ENCODE measurements at places on chromosomes 2 and 18. TPM values are rescaled to one million over a fixed set of nuclear protein-coding genes. Genes with fewer than 3 reads are reported as not detected.

DNA sequence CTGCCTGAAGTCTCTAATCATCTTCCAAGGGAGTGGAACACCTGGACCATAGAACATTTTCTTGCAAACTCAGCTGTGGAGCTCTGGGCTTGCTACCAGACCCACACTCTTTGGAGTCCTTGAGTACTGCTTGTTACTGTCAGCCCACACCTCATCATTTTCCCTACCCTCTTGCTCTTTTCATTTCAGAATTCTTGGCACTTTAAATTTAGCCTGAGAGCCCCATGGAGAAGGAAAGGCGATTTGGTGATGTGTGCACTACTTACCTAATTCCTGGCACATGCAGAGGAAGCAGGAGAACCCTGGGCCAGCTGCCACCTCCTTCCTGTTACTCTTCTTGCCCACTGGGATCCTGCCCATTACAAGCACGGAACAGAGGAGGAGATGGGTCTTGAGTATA is 31.7 kb downstream of the TMEM178A start:
- DNase-seq = no peak

- DNase-seq = no peak
These were observed 92.7 kb upstream of the CNGA3 start for GRCh38 chr2:98253461-98254070.

GRCh38 chr2:200054681-200055468 is 99.5 kb downstream of the MAIP1 start:
- no peak for DNase-seq

The COL3A1 gene
- 1,341 TPM for polyA plus RNA-seq

DNA sequence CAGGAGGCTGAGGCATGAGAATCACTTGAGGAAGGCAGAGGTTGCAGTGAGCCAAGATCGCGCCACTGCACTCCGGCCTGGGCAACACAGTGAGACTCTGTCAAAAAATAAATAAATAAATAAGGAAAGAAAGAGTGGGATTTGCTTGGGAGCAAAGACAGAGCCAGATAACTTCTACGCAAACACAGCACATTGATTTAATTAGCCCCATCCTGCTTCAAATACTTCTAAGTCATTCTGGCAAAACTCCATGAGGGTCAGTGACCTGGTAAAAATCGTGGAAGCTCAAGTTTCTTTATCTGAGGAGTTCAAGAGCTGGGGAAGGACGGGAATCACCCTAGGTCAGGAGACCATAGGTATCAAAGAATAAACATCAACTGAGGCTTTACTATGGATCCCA is 70.6 kb upstream of the TCF7L1 start:
- DNase-seq = no peak

DNA sequence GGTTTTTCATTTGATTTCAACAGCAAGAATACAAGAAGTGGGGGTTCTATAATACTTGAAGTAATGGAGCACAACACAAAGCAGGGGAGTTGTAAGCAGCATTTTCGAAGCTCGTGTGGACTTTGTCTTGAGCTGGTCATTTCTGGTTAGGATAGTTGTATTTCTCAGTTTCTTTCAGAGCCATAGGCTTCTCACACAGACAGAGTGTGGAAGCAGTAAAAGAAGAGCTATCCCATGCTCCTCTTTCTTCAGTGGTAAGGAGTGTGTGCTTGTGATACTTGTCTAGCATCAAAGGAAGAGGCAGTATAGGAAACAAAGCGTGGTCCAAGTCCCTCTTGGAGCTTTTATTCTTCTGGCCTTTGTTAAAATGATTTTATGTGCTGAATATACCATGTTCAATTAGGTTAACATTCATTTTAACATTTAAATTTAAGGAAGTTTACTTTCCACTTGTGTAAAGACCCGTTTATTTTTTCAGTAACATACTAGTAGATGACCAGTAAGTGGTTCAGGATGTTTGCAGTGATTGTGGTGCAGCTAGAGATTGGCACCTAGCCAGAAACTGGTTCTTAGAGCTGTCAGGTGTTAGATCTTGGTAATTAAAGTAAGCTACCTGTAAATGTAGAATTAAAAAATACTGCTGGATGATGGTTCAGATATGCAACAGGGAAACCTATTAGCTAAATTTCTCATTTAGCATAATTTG is 14.6 kb downstream of the CCNYL1 start:
- DNase-seq = no peak

- no peak for DNase-seq
These were observed 291.9 kb upstream of the TRIB2 start for GRCh38 chr2:12424809-12425208.

DNA sequence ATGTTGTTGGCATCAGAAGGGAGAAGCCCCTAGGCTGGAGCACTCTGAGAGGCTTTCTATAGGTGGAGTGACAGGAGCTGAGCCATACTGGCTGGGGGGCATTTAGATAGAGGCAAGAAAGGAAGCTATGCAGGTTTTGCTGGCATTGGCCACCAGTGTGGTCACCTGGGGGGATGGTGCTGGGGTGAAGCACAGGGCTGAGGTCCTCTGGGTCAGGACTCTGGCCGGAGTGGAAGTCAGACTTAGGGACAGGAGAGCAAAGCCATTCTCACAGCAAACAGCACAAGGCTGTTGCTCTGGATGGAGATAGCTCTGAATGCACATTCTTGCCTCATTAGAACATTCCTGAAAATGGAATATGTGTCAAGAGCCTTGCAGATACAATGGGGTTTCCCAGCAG is 47.4 kb downstream of the NTSR2 start:
- DNase-seq = no peak

The MYO1B gene
- 109 TPM for polyA plus RNA-seq

The WDR54 gene
- 39.9 TPM for polyA plus RNA-seq

DNA sequence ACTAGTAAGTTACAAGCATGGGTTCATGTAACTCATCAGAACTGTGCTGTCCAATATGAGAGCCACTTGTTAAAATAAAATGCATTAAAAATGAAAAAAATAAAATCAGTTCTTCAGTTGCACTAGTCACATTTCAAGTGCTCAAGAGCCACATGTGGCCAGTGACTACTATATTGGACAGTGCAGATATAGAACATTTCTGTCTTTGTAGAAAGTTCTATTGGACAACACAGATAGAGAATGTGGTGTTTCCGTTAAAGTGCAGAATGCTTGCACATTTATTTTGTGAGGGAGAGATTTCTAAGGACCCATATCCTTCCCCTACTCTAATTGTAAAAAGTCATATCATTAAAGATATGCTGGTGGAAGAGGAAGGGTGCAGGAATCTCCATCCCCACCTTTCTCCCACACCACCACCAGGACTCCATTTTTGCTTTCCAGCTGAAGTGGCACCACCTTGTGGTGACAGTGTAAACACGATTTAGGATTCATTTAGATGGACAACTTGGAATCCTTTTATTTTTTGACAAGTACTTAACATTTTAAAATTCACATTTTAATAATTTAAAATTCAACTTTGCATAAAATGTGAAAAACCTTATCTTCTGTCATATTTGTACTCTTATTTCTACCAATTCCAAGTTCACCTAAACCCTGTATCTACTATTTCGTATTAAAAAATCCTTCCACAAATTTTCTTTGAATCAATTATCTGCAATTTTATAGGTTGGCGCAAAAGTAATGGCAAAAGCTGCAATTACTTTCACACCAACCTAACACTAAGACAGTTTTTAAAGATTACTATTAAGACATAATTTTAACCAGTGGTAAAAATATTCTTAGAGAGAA is 9.4 kb upstream of the CD302 start:
- DNase-seq = no peak

DNA sequence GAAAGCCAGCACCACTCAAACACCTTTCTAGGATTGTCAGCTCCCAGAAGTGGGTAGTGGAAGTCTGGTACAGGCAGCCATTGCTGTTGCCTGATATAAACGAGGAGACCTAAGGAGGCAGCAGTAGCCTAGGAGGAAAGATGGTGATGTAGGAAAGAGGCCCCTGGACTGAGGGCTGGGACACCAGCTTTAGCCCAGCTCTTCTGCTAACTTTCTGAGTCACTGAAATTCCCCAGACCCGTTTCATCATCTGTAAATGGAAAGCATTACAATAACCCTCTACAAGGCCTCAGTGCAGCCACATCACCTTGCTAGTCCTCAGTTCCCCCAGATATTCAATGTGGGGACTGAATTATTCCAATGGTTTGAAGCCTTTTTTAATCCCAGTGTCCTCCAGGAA is 336.5 kb downstream of the TNS1 start:
- DNase-seq = no peak

- DNase-seq = no peak
These were observed 150.8 kb downstream of the PXDN start for GRCh38 chr2:1593371-1594122.

- no peak for DNase-seq
These were observed 2.9 kb upstream of the GGCX start for GRCh38 chr2:85564144-85564563.

- no peak for DNase-seq
These were observed 247.9 kb upstream of the SYT4 start for GRCh38 chr18:43525169-43525568.

- DNase-seq = no peak
These were observed 1518.3 kb downstream of the RPIA start for GRCh38 chr2:90209806-90210205.

- DNase-seq = no peak
These were observed 13.5 kb downstream of the TNFRSF11A start for GRCh38 chr18:62338446-62339105.

DNA sequence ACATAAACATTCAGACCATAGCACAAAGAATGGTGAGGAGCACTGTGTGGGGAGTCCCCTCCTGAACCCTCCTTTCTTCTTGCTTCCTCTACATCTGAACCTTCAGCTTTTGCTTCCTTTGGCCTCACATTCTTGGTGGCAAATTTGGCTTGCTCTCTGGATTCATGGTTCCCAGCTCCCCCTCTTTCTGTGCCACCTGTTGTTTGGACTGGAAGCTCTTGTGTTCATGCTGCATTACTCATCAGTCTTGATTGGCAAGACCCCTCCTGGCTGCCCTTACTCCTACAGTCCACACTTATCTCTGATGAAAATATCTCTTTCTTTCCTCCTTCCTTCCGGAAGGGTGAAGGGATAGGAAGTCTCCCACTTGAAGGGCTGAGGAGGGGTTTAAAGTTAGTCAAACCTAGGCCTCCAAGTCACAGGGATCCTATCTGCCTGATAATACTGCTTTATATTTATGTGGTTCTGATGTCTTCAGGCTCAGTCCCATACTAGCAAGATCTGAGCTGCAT is 70.0 kb downstream of the MYO3B start:
- DNase-seq = no peak

The TNFRSF11A gene
- 2.6 TPM for polyA plus RNA-seq

Measured in left renal cortex interstitium (tissue), 4 donors.